ENCODE measurements at places on chromosomes 1 and 21.

DNA sequence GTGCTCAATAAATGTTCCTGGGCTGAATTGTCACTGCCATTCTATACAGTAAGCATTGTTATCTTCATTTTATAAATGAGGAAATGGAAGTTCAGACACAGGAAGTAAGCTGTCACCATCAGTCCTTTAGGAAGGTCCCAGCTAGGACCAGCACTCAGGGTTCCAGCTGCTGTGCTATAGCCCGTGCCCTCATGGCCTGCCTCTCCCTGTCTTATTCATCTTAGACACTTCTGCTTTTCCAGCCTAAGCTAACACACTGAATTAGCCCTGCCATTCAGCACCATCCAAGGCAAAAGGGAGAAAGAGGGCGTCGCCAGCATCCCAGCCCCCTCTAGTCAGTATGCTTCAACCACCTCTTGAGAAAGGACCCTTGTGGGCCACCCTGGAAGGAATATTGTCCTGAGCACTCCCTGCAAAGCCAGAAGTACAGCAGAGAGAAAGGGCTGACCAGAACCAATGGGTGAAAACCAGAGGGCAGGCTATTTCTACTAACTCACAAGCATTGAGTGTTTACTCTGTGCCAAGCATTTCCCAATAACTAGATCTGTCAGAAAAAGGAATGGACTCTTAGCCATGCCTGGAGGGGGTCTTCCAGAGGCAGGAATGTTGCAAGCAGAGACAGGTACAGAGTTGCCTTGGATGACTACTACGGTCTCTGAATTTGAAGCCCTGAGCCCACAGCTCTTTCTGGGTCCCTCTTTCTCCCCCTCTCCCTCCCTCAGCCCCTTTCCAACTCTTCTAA is 77.9 kb upstream of the NFIA start:
- DNase-seq: no peak

- no peak for DNase-seq
Measured at GRCh38 chr1:196160066-196160795, 448.0 kb downstream of the KCNT2 start.

GRCh38 chr1:60664086-60664625 is 418.2 kb upstream of the NFIA start:
- DNase-seq: no peak

- no peak for DNase-seq
Measured at GRCh38 chr1:194975913-194976312, 1632.3 kb downstream of the KCNT2 start.

DNA sequence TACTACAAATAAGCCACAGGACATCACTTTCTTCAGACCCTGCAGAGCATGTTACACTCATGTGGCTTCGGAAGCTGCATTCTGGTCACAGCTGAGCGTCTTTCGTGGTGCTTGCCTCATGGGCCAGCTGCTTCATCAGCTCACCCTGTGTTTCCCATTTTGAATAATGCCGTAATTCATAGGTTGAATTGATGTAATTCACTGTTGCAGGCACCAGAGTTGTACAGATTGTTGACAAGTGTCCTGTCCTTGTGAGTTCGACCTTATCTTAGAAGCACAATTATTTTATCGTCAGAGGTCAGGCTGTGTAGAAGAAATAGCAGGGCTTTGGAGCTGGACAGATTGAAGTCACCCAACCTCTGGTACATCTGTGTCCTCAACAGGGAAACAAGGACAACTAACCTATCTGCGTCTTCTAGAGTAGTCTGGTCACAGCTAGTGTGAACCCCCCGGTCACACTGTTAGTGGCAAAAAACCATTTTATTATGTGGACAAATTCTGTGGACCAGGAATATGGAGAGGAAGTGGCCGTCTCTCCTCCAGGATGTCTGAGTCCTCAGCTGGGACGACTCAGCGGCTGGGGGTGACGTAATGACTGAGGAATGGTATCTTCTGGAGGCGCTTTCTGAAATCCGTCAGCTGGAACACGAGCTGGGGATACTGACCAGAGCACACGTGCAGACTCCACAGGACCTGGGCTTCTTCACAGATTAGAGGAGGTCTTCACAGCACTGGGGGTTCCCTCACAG is 17.8 kb downstream of the PKNOX1 start:
- DNase-seq: no peak

DNA sequence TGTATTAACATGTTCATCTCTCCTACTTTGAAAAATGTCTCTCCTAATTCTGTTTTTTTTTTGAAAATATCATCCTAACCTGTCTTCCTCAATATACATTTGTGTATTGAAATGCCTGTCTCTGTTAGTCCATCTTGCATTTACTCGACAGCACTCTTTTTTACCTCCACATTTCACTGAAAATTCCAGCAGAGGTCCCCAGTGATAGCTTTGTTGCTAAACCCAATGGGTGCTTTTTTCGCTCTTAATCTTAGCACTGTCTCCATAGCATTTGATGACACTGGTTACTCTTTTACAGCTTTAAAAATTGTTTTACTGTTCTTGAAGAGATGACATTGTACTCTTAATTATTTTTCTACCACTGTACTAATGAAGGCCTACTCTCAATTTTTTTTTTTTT is 10.8 kb downstream of the OSBPL9 start:
- no peak for DNase-seq

DNA sequence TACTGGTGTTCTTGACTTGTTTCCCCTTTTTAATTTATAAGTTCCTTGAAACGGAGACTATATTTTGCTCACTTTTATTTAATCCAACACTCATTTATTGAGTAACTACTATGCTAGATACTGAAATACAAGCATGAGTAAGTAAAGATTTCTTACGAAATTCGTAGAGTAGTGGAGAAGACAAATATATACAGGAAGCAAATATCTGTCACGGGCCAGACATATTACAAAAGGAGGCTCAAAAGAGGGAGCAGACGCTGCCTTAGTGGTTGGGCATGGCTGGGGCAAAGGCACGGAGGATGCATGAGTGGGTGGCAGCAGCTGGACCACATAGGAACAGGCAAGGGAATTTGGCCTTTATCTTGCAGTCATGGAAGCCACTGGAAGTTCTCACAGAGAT is 6.8 kb downstream of the NCF2 start:
- no peak for DNase-seq

- DNase-seq: no peak
Measured at GRCh38 chr1:111734856-111735255, 4.3 kb downstream of the INKA2 start.

DNA sequence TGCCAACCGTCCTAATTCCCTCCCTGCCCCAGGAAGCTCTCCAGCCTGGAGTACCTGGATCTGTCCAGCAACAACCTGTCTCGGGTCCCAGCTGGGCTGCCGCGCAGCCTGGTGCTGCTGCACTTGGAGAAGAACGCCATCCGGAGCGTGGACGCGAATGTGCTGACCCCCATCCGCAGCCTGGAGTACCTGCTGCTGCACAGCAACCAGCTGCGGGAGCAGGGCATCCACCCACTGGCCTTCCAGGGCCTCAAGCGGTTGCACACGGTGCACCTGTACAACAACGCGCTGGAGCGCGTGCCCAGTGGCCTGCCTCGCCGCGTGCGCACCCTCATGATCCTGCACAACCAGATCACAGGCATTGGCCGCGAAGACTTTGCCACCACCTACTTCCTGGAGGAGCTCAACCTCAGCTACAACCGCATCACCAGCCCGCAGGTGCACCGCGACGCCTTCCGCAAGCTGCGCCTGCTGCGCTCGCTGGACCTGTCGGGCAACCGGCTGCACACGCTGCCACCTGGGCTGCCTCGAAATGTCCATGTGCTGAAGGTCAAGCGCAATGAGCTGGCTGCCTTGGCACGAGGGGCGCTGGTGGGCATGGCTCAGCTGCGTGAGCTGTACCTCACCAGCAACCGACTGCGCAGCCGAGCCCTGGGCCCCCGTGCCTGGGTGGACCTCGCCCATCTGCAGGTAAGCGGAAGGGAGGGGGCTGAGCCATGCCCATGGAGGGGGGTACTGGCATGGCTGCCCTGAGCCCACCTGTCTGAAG is 16.5 kb downstream of the PODN start:
- DNase-seq: no peak

GRCh38 chr1:64220241-64220640 is 16.8 kb downstream of the UBE2U start:
- no peak for DNase-seq

- no peak for DNase-seq
Measured at GRCh38 chr1:243550276-243550675, 294.4 kb downstream of the SDCCAG8 start.

GRCh38 chr21:28828021-28828420 is 164.7 kb downstream of the LTN1 start:
- DNase-seq: no peak

DNA sequence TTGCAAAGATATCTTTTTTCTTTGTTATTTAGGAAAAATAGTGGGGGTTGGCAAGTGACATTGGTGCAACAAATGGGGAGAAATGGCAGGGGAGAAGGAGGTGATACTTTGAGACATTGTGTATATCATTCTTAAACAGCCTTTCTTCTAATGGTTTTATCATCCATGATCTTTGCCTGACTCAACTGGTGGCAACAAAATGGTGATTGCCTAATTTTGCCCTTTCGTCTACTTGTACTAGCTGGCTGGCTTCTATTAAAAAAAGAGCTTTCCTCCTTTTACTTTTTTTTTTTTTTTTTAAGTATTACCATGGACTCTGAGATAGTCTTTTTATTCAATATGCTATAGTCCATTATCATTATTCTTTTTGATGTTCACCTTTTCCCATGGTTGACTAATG is 27.7 kb downstream of the DESI2 start:
- no peak for DNase-seq

- no peak for DNase-seq
Measured at GRCh38 chr1:44696789-44697345, 22.4 kb downstream of the ARMH1 start.

DNA sequence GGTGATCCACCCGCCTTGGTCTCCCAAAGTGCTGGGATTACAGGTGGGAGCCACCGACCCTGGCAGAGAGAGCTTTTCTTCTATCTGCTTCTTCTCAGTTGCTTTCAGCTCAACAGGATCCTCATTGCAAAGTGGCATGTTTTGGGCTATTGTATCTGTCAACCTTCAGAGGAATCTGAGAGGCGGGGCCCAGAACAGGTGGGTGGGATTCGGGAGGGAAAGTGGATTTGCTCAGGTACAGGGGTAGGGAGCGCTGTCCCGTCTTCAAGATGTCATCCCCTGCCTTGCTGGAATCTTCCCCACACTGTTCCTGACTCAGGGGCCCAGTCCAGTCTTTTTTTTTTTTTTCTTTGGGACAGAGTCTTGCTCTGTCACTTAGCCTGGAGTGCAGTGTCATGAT is 26.9 kb upstream of the RCC2 start:
- no peak for DNase-seq

GRCh38 chr1:229412056-229412455 is 21.8 kb downstream of the ACTA1 start:
- DNase-seq: no peak

GRCh38 chr1:23436520-23437354 is 12.2 kb upstream of the TCEA3 start:
- DNase-seq: no peak

DNA sequence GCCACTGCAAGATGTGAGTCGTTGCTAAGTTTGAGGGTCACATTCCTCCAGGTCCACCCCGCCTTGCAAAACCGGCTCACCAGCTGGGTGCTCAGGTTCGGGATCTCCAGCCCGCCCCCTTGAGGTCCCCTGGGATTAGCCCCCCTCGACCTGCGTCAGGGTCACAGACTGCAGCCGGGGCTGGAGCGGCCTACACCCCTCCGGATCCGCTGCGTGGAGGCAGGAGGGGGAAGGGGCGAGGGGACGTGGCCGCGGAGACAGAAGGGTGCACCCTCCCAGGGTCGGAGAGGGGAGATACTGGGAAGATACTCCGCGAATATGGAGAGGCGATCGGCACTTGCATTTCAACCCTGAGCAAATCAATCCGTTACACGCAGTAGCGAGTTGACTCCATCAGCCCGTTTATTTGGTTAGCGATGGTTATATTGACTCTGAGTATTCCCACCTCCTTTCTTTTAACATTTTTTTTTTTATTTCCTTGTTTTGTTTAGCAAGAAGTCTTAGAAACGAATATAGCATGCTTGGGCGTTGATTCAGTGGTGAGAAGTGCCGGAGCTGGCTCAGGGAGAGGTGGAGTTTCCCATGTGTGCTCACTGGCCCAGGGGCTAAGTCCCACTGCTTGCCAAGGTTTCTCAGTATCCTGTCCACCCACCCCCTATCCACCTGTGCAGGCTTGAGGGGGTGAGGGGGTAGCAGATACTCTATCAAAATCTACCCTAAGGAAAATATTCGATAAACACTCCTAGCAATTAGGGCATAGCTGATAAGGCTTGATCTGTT is 997 bp downstream of the IFNAR2 start:
- DNase-seq: peak; percentile 20

DNA sequence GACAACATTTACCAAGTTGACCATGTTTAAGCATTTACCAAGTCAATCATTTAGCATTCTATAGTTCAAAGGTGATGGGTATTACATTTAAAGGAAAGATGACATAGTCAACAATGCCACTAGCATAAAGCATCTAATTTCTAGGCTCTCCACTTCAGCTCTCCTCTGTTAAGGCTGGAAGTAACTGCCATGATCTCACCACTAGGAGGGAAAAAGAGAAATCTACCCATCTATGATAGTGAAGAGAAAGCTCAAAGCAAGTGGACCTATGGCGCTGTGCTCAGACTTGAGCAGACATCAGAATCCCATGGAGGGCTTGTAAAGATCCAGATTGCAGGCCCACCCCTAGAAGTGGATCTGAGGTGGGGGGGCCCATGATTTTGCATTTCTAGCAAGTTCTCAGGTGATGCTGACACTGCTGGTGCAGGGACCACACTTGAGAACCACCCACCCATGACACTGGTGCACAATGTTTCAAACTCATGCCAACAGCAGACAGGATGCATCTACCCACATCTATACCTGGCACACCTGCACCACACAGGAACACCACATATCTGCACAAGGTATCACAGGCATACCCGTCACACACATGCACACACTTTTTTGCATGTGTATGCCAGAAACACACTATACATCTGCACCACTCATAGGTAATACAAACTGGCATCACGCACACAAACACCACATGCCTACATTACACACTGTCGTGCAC is 392.9 kb upstream of the RUNX1 start:
- DNase-seq: no peak

GRCh38 chr1:96698342-96698983 is 23.1 kb upstream of the PTBP2 start:
- DNase-seq: no peak

- no peak for DNase-seq
Measured at GRCh38 chr1:192303029-192303428, 13.8 kb upstream of the RGS21 start.

DNA sequence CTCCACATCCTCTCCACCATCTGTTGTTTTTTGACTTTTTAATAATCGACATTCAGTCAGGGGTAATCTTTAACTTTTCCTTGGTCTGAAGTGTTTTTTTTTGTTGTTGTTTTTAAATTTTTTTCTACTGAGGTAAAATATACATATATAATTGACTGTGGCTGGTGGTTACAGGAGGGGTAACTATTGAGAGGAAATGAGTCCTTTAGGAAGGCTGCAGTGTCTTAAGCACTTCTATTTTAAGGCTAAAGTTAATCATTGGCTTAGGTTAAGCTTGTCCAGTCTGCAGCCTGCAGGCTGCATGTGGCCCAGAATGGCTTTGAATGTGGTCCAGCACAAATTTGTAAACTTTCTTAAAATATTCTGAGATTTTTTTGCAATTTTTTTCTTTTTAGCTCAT is 172.5 kb downstream of the CTH start:
- DNase-seq: no peak

GRCh38 chr1:6447016-6447817 is 18.8 kb downstream of the TNFRSF25 start:
- DNase-seq: no peak

Data from NCI-H524 treated with DMSO at 0.1 percent for 48 hours (cell line).